ENCODE measurements at places on chromosomes 5 and 9.

DNA sequence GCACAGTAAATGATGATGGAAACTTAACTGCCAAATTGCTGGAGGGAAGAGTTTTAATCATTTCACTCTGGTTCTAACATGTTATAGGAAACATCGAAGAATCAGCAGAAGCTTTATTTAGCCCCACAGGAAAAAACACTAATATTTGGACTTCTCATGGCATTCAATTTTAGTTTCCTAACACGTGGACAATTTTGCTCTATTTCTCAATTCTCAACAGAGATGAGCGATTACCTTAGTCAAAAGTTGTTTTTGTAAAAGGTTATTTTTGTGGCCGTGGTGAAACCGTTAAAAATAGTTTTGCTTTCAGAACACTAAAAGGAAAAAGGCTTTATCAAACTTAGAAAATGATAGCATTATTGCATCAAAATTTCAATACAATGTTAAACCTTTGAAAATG, 235.2 kb downstream of the PLK2 start:
- DNase-seq, result no peak

- no peak for DNase-seq
These were observed 332.1 kb downstream of the DIRAS2 start for GRCh38 chr9:90310521-90310876.

- no peak for DNase-seq
These were observed 38.3 kb downstream of the RECK start for GRCh38 chr9:36074870-36075532.

DNA sequence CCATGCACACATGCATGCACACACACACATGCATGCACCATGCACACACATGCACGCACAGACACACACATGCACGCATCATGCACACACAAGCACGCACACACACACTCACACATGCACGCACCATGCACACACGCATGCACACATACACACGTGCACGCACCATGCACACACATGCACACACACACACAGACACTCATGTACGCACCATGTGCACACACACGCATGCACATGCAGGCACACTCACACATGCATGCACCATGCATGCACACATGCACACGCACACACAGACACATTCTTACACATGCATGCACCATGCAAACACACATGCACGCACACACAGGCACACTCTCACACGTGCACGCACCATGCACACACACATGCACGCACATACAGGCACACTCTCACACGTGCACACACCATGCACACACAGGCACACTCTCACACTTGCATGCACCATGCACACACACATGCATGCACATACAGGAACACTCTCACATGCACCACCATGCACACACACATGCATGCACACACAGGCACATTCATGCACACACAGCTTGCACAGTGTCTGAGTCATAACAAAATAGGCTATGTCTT, 117.5 kb downstream of the TENT4A start:
- DNase-seq, result no peak

- no peak for DNase-seq
These were observed 564.3 kb downstream of the ZNF608 start for GRCh38 chr5:124182133-124182532.

- no peak for DNase-seq
These were observed 86.8 kb upstream of the OSMR start for GRCh38 chr5:38758774-38759600.

GRCh38 chr5:115568668-115569067, 24.1 kb upstream of the FEM1C start:
- DNase-seq, result no peak

DNA sequence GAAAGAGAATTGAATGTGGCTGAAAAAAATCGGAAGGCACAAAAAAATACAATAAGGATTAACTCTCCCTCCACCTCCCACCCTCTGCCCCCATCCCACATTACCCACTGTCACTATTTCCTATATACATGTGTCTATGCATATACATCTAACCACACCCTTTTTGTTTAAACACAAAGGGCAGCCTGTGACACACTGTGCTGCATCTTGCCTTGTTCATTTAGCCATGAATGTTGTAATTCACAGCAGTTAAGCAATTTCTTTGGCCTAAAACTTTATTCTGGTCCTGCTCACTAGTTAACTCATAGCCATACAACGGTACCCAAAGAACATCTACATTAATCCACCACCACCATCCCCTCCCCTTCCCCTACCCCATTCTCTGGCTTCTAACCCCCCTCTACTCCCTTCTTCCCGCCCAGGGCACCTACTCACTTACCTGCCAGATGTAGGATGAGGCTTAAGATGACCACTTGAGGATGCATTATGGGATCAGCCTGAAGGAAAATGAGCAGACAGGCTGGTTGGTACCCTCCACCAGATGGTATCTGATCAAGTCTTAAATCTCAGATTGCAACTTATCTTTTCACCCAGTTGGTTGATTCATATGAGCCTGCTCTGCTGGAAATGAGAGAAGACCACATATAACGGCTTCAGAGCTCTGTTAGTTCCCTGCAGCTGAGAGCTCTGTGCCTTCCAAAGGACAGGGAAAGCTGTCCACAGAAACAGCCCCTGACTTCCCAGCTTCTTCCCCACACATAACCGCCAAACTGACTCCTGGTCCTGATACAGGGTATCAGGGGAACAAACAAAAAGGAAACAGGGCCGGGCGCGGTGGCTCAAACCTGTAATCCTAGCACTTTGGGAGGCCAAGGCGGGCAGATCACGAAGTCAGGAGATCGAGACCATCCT, 1.2 kb downstream of the HAVCR1 start:
- DNase-seq, result no peak

- DNase-seq, result no peak
These were observed 32.1 kb downstream of the HSPA4 start for GRCh38 chr5:133083901-133084300.

GRCh38 chr5:102090770-102091169, 205.3 kb downstream of the SLCO4C1 start:
- DNase-seq, result no peak

- no peak for DNase-seq
These were observed 434.1 kb downstream of the DTWD2 start for GRCh38 chr5:118554241-118554640.

GRCh38 chr9:534886-535285, 306.6 kb upstream of the DMRT1 start:
- no peak for DNase-seq

GRCh38 chr5:73748510-73749400, 122.8 kb downstream of the ARHGEF28 start:
- no peak for DNase-seq

DNA sequence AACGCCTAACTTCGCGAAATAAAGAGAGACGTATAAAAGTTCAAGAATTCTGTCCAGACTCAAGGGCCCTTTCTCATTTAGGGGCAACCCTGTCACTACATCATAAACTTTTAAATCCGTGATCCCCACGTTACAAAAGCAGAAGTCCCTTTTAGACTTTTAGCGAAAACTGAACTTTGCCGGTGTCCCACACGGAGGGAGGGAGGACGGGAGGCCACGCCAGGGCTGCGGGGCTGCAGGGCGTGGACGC, 515 bp upstream of the F2R start:
- no peak for DNase-seq

DNA sequence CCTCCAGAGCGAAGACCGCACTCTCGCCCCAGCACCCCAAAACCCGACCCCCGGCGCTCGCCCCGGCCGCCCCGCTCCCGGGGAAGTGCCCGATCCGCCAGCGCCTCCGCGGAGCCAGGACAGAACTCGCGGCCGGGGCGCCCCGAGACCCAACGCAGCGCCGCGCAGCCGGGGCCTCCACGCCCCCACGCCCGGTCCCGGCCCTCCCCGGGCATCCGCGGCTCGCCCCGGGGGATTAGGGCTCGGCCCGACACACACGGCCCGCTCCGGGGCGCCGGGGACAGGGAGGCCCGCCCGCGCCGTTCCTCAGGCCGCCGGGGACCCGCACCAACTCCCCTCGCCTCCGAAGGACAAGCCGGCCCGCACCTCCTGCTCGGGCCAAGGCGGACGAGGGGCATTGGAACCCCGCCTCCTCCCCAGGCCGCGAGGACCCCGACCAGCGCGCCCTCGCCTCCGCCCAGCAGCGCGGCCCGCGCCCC, 544 bp downstream of the FNBP1 start:
- no peak for DNase-seq

DNA sequence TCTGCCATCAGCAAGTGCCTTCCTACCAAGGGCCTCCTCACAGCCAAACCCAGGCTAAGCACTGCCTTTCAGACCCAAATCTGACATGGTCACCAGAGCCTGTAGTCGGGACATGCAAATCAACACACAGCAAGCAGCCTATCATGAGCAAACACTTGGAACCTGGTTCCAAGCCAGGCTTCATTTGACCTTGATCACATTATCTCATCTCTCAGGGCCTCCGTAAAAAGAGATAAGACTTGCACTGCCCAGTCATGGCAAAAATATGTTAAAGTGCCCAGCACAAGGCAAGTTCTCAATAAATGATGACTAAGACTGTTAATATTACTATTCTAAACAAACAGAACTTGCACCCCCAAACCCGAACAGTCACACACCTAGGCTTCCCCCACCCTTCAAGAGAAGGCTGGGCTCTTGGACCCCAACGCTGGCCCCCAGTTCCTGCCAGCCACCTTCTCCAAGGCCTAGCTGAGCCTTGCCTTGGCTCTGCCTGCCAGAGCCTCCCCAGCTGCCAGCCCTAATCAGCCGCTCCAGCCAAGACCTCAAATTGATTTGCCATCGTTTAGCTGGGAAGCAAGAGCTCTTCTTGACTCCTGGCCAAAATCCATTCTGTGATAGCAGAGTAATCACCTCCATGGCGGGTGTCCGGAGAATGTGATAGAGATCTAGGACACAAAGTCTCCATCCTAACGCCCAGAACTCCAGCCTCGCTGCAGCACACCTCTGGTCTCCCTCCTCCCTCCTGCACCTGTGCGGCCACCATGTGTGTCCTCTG, 18.7 kb downstream of the CPLX2 start:
- no peak for DNase-seq

GRCh38 chr9:81108821-81109220, 580.5 kb downstream of the TLE1 start:
- DNase-seq, result no peak

DNA sequence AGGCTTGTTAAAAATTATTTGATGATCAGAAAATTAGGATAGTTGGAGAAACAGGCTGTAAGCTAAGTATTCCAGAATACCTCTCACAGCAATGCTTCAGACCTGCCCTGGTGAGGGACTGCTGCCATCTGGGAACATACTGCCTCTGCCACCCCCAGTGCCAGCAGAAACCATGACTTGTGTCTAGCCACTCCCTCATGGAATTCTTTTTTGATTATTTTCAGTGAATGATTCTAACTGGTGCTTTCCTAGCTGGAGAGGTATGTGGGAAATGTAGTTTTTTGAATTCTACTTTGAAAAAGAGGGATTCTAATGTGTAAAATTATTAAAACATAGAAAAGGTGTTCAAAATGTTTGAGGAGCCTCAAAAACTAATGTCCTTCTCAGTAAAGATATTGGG, 126.3 kb downstream of the HMHB1 start:
- DNase-seq, result no peak

DNA sequence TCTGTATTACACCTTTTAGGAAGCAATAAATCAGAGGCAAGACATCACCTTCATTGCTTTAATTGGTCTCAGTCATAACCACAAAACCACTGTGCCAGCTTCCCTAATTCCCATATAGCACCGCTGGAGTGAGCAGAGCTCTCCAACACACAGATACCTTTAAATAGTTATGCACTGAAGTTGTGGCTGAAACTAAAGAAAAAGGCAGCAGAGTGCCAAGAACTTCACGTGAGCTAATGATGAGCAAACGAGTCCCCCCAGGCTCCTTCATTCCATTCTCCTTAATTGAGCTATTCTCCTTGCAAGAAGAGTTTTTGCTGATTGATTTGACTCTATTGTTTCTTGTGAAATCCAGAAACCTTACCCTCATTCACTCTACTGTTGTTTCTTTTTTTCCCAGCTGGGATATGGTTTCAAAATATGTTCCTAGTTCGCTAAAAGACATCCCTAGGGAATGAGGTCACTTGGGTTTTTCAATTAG, 501.5 kb downstream of the SPATA31D1 start:
- DNase-seq, result no peak

DNA sequence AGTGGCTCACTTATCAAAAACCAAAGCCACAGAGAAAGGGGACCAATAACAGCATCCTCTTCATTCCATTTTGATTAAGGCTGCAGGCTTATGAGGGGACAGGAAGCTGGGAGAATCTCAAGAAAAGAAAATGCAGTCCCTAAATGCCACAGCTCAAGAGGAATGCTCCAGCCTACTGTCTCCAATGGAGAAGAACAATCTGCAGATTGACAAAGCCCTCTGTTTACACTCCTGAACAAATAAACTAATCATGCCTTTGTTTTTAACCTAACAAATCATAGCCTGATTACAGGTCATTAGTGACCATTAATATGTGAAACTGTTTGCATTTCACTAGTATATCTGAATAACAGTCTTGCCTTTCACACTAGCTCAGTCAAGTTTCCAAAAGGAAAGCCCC, 26.5 kb downstream of the PPP2R2B start:
- no peak for DNase-seq

DNA sequence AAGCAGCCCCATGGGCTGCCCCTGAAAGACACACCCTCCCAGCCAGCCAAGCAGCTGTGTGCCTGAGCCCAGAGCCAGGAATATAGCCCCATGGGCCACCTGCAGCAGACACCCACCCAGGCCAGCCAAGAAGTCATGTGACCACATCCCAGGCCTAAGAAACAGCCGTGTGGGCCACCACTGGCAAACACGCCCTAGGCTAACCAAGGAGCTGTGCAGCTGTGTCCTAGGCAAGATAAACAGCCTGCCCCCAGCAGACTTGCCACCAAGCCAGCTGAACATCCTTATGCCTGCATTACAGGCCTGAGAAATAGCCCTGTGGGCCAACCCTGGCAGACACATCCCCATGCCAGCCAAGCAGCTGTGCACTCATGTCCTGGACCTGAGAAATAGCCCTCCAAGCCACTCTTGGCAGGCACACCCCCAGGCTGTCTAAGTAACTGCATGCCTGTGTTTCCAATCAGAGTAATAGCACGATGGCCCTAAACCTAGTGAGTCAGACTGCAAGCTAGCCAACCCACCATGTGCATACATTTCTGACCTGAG, 143.0 kb downstream of the ADAMTS6 start:
- no peak for DNase-seq

DNA sequence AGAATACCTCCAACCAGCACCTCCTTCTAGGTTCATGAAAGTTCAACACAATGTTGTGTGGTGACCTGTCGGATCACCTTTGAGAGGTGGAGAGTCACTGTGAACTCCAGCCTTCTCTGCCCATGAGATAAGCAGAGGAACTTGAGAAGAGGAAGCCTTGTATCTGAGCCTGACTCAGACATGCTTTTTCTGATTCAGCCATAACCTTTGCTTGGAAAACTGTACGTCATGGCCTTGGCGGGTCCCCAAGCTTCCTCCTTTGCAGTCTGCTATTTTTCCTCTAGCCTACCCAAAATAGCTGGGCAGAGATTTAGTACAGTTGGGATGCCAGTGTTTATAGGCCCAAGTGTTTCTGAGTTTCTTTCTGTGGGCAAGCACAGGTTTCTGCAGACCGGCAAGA, 274.7 kb downstream of the CETN3 start:
- DNase-seq, result no peak

DNA sequence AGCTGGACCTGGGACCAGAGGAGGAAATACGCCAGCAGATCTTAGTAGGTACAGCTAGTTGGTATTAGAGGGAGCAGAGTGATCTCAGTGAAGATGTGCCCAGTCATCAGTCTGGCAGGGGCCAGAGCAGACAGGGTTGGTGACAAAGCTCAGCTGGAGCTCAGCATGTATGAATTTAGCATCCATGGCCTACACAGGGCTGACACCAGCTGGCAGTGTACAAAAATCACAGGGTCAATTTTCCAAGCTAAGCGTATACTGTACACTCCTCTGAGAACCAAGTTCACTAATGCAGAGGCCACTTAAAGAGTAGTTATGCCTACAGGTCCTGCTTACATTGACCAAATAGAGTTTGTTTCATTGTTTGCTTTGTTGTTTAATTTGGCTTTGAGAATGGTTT, 146.6 kb downstream of the SLC24A2 start:
- no peak for DNase-seq
